Endothelial cell (in vitro differentiated cells): ENCODE measurements at places on chromosomes 7 and 10. TPM values are rescaled to one million over a fixed set of nuclear protein-coding genes. Genes with fewer than 3 reads are reported as not detected.

DNA sequence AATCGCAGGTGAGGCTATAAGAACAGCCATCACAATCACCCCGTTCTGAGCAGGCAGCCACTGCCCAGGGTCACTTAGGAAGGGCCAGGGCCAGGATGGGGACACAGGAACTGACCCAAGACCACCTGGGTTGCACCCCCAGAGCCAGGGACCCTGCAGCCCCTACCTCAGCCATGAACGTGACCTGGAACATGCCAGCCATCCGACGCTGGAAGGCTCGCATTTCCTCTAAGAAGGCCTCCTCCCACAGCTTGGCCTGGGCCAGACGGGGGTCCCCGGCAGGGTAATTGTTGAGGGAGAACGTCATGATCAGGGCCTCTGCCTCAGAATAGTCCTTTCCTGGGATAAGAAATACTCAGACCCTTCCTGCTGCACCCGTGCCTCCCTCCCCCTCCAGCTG is 5.0 kb downstream of the NPC1L1 start:
- no peaks in the 10 kb centered on the region for H3K4me1 ChIP-seq
- H3K27me3 ChIP-seq: peaks cover 14% of the 10 kb centered on the region
- DNase-seq: no peak

The MCM10 gene
- 7.0 TPM for total RNA-seq

GRCh38 chr7:2350861-2351260 is 3.8 kb upstream of the EIF3B start:
- no peak for DNase-seq
- no peak overlapping the region for H3K4me3 ChIP-seq
- H3K4me1 ChIP-seq: peaks cover 7% of the 10 kb centered on the region

DNA sequence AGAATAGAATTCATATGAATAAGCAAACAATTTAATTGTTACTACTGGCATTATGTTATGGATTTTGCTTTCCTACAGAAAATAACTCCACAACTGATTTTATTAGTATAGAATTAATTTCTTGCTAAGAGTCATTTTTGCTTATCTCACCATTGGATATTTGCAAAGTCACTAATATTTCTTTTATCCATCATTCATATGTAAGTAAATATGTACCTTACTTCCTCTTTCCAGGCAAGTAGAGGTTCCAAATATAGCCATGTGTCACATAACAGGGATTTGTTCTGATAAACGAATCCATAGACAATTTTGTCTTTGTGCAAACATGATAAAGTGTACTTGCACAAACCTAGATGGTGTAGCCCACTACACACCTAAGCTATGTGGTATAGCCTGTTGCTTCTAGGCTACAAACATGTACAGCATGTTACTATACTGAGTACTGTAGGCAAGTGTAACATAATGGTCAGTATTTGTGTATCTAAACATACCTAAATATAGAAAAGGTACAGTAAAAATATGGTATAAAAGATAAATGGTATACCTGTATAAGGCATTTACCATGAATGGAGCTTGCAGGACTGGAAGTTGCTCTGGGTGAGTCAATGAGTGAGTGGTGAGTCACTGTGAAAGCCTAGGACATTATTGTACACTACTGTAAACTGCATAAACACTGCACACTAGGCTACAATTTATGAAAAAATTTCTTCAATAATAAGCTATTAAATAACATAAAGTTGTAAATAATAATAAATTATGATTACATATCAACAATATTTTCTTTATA is 18.3 kb downstream of the KLLN start:
- H3K27ac ChIP-seq: no peak overlapping the region
- DNase-seq: no peak
- no peaks in the 10 kb centered on the region for H3K27me3 ChIP-seq
- H3K36me3 ChIP-seq: no peaks in the 10 kb centered on the region
- no peak overlapping the region for H3K4me3 ChIP-seq
- H3K4me1 ChIP-seq: peaks cover under 1% of the 10 kb centered on the region

The OR6B1 gene
- total RNA-seq: not detected

The TMEM273 gene
- total RNA-seq: 1.6 TPM
